ENCODE measurements at places on chromosomes 6 and 20.
A peak's percentile ranks its signal among the peaks of the same experiment; 100 is the strongest.

DNA sequence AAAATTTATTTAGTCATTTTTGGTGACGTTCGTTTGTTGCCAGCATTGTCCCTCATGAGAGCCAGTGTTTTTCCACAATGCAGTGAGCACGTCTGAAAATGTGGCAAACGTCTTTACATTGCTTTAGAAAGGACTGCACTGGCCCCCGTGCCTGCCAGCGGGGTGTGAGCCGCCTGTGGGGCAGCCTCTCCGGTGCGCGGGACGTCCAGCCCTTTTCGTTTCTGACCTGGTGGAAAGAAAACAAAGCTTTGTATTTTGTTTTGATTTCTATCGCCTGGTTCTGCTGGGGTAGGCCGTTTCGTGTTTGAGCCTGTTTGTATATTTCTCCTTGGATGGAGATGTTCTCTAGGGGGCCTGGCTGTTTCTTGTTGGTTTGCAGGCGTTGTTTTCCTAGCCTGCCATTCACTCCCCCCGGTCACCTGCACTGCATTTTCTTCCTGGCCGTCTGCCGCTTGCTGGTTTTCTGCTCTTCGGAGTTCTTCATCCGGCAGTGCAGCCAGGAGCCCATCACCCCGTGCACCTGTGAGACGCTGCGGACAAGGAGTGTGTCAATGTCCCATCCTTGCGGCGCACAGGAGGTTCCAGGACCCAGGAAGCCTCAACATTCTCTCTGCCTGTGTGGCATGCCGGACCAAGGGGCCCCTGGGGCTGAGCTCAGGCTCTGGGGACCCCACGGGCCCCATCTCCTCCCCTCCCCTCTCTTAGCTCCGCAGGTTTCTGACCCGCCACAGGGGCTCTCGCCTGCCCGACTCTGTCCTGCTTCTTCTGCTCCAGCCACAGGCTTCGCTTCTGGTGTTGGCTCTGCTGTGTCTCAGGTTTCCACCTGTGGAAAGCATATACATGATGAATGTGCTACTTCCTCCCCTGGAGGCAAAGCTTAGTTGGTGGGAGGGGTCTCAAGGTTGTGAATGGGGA is 100.5 kb downstream of the CDH4 start:
- no peak for DNase-seq

GRCh38 chr20:36591281-36591680 is 14.3 kb upstream of the RAB5IF start:
- no peak for DNase-seq

- no peak for DNase-seq
Observed at GRCh38 chr6:119283214-119283613, 66.3 kb downstream of the MAN1A1 start.

- DNase-seq = peak; percentile 59
Observed at GRCh38 chr20:34824806-34825529, 483 bp downstream of the NCOA6 start.

DNA sequence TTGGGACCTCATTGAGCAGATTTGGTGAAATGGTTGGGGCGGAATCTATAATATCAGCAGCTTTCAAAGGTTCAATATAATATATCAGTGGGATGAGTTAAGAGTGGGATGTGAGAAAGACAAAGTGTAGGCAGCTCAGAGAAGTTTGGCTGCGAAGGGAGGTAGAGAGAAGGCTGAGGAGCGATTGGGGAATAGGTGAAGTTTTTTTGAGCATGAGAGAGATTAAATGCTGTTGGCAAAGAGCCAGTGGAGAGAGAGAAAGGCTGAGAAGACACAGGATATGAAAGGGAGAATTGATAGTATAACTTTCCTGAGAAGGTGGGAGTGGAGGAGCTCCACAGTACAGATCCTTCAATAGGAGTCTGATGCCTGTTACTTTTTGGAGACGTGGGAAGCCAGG is 12.1 kb upstream of the SERINC3 start:
- DNase-seq = no peak

- DNase-seq = no peak
Observed at GRCh38 chr6:131257104-131257503, 121.8 kb downstream of the AKAP7 start.

GRCh38 chr6:17431581-17431980 is 38.2 kb downstream of the CAP2 start:
- no peak for DNase-seq

DNA sequence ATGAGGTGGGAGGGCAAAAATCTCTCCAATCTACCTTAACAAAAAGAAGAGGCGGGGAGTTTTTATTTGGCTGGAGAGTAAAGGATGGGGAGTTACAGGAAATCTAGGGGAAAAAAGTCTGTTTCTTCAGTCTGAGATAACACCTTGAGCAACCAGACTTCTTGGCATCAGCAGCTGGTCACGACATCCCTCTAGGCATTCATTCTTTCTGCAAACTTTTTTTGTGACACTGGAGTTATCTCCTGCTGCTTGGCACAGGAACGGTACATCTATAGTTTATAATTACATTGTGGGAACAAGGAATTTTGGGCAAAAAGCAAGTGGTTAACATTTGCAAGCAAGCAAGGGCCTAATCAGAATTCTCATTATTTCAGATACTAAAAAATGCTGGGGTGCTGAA is 50.6 kb upstream of the IFNGR1 start:
- no peak for DNase-seq

GRCh38 chr6:17012421-17013225 is 89.2 kb upstream of the STMND1 start:
- no peak for DNase-seq

DNA sequence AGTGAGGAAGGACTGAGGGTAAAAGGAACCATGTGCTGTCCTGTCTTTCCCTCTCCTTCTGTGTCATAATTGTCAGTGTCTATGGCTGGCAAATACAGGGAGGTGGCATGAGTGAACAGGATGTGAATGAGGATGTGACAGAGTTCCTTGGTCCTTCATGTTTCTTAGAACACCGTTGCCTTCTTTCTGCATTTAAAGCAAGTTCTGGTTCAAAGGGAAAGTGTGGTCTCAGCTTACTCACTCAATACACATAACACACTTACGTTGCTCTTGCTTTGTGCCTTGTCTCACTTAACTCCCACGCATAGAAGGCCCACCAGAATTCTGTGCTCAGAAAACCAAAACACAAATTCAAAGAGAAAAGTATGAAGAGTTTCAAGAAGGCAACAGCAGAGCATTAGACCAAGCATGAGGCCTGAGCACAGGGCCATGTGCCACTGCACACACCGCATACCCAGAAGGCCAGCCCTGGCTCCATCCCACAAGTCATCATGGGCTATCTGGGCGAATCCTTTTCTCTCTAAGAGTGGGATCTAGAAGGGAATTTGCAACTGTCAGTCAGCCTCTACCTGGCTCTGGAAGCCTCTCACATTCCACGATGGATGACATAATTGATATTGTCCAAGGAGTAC is 38.9 kb upstream of the SAYSD1 start:
- no peak for DNase-seq

GRCh38 chr6:125529061-125529460 is 220.4 kb upstream of the HEY2 start:
- DNase-seq = no peak

- DNase-seq = no peak
Observed at GRCh38 chr6:14200047-14200446, 82.5 kb downstream of the CD83 start.

DNA sequence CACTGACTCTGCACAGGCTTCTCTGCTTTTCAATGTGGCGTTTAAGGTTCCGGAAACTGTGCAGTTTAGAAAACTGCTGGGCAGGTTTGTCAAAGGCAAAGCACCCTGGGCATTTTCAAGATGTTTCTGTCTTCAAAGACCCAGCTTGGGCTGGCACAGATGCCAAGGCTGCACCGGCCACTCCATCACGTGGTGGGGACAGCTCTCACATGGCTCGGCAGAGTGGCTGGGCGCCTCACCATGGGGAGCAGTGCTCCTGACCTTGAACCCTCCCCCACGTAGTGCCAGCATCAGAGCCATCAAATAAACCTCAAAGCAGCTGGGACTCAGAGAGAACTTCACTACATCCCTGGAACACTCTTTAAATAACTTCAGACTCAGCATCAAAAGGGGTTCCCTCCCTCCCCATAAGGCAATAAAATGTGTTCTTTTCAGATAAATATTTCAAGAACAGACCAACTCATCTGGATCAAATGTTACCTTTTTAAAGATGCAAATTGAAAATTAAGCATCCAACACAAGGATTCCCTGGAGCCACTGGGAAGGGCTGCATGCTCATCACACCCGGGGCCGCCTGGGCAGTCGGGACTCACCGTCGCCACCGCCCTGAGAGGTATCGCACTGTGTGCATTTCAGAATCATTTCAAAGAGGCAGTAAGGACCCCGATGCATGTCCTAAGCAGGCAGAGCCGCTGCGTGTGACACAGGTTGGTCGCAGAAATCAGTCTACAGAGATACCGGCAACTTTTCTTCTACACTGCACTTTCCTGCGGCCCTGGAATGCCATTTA is 157.1 kb downstream of the CDH4 start:
- DNase-seq = no peak

DNA sequence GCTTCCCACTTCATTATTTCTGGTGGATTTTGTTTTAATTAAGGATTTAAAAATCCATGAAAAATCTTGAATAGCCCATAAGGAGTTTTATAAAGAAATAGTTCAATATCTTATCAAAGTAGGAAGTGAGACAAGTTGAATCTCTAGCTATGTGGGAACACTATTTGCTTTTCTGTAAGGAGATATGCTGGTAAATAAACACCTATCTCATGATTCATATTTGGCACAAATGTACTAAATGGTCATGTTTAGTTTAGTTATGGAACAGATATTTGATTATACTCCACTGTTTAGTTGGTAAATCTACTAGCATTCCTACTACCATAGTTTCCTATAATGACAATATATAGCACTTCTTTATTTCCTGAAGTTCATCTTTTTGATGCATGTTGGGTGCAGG is 239.9 kb upstream of the CEP162 start:
- DNase-seq = no peak

DNA sequence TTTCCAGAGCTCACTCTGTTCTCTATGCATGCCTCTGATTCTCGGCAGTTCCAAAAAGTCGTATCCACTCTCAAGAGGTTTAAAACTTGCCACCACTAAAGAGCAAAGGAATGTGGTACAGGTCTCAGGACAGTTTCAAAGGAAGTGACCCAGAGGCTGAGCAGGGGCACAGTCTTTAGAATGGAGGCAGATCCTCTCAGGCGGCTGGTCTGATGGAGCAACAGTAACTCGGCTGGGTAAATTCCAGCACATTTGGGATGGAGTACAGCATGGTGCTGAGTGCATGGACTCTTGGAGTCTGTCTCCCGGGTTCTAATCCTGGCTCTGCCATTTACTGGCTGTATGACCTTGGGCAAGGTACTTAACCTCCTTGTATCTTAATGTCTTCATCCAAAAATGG is 88.1 kb upstream of the BACH2 start:
- DNase-seq = no peak

- DNase-seq = peak; percentile 52
Observed at GRCh38 chr6:117840541-117840983, 66.5 kb upstream of the SLC35F1 start.

- no peak for DNase-seq
Observed at GRCh38 chr20:62321521-62321948, 18.7 kb downstream of the ADRM1 start.

DNA sequence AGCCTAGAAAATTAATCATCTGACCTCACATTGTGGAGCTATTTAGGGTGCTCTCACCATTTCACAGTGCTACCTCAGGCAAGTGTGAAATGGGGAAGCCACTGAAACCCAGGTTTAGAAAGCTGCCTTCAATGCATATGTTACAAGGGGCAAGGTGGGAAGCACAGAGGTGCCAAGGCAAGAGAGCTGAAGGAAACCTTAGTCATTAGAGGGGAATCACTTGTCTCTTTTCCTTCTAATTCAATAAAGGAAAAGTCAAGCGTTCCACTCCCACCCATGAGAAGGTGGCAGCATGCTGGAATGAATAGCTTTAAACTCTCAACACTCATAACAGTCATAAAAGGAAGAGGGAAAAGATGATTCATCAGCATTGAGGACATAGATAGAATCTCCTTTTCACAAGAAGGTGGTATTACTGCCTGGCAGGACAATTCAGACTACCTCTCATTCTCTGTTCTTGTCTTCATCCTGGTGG is 251.9 kb upstream of the IRAK1BP1 start:
- DNase-seq = no peak

DNA sequence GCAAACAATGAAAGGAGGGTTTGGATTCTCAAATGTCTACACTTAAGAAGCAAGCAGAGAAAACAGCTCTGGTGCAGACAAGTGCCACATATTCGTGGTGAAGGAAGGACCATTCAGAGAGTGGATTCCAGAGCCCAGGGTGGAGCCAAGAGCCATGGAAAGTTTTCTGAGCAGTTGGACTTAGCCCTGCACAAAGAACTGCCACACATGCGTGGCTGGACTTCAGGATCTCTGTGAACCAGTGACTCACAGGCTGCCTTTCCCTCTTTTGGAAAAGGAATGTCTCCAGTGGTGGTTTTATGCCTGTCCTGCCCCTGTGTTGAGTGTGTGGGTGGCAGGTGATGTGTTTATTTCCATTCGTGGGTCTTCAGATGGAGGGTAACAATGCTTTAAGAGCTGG is 489.5 kb downstream of the CDH26 start:
- DNase-seq = no peak

DNA sequence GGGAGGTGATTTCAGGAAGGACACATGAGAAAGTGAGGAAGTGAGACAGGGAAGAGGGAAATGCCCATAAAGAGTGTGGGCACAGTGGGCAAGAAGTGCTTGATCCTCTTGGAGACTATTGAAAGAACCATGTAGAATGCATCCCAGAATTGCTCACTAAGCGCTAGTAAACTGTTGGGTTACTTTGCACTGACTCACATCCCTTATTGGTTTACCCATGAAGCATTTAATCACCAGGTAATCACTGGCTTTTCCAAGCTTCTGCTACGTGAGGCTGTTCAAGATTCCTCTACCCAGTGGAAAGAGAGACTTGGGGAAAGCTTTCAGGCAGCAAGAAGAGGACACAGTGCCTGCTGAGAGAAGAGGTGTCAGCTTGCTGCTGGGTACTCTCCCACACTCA is 410.0 kb upstream of the JAG1 start:
- DNase-seq = no peak

GRCh38 chr6:122040261-122040660 is 359.2 kb upstream of the HSF2 start:
- DNase-seq = no peak

DNA sequence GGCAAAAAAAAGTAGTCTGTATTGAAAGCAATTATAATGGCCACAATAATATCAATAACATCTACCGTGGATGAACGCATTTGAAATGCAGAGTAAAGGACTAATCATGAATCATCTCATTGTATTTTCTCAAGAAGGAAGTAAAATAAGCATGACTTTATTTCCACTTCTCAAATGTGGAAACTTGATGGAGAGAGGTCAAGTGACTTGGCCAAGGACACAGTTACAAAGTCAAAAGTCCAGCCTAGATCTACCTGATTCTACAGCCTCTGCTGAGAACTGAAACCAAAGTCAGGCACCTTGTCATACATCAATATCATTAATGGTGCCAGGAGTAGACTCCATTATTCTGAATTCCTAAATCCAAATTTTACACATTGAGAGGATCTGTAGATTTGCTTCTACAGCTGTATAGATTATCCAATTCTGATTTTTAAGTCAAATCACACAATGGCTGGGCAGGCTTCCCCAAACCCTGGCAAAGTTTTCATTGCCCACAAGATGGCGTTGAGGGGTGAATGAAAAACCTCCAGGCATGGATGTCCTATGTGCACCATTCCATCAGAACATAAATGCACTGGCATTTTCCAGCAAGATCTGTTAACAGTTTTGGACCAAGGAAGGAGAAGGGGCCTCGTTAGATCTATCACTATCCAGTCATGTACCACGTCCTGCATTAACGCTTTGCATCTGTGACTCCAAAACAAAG is 423.1 kb downstream of the MAFB start:
- peak; percentile 18 for DNase-seq

GRCh38 chr6:87029711-87030314 is 65.1 kb downstream of the CGA start:
- no peak for DNase-seq

GRCh38 chr6:15326067-15326614 is 80.3 kb downstream of the JARID2 start:
- no peak for DNase-seq
